ENCODE measurements at places on chromosomes 5 and 9.

- DNase-seq, result no peak
These were observed 8.7 kb upstream of the AHRR start for GRCh38 chr5:312845-313244.

- no peak for DNase-seq
These were observed 414.9 kb downstream of the ENC1 start for GRCh38 chr5:74225587-74225986.

- DNase-seq, result no peak
These were observed 96.6 kb downstream of the LHX2 start for GRCh38 chr9:124108216-124108615.

- DNase-seq, result no peak
These were observed 41.1 kb downstream of the ISOC1 start for GRCh38 chr5:129135633-129136032.

DNA sequence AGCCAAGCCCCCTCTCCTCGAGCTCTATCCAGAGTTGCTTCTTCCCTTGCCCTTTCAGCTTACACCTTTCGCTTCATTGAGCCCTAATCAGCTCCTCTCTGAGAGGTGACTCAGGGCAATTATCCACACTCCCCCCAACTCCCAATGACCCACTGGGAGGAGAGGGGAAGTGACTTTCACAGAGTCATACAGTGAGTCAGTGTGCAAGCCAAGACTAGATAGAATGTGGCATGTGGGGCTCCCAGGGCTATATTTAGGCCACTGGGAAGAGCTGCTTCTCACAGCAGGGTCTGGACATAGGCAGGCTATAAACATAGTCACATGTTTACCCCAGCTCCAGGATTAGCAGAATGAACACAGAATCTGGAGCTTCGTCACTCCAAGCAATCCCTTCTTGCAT is 57.4 kb downstream of the NRG2 start:
- no peak for DNase-seq
